ENCODE measurements at places on chromosomes 13 and 19.

GRCh38 chr13:99527301-99527700, 26.0 kb downstream of the TM9SF2 start:
- no peak for DNase-seq

GRCh38 chr13:61408571-61408970, 7.1 kb downstream of the PCDH20 start:
- no peak for DNase-seq

- no peak for DNase-seq
Measured at GRCh38 chr19:18919900-18920214, 342 bp downstream of the DDX49 start.

GRCh38 chr19:18488838-18489626, 32.8 kb downstream of the ELL start:
- DNase-seq: no peak
